ENCODE measurements at places on chromosomes 3 and 15.

DNA sequence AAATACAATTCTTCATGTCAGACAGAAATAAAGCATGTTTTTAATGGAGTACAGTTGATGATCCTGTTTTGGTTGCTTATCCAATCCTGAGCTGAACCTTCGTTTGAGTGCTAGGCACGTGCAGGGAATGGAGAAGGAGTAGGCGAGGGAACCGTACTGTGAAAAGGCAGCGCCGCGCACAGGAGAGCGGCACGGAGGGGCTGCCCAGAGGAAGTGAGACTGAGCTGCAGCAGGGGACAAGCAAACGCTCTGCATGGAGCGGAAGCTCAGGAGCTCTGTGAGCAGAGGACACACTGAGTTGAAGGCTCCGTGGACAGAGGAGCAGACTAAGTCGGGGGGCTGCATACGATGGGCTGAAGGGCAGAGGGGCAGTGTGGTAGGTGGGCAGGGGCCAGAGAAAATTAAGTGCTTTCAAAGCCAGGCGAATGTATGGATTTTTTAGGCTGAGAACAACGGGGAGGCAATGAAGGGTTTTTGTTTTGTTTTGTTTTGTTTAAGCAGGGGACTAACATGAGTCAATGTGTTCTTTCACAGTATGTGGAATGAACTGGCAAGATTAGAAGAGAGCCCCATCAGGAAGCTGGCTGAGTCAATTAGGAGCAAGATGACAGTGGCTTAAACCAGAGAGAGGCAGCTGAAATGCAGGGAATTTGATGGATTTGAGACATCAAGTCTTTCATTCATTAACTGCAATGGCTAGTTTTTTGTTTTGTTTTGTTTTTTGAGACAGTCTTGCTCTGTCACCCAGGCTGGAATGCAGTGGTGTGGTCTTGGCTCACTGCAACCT is 23.8 kb upstream of the TM2D3 start:
- peak; percentile 27 for DNase-seq

- DNase-seq, result no peak
Measured at GRCh38 chr15:25333049-25333448, 105.8 kb downstream of the UBE3A start.

DNA sequence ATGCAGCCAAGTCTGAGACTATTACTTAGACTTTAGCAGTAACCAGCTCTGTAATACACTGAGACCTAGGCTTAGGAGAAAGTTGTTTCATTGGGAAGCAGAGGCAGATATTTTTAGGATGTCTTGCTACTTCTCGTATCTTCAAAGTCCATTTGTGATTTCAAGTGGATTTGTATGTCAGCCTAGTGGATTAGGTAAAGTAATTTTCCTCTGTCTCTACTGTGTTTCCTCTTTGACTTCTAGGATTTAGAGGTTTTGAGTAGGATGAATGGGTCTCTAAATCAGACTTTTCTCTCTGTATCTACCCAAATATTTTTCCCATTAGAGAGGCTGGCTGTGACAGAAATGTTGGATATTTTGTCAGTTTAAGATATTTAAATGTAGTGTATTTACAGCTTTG is 46.8 kb downstream of the OXSR1 start:
- DNase-seq, result no peak

- DNase-seq, result no peak
Measured at GRCh38 chr15:57651445-57651844, 55.1 kb upstream of the POLR2M start.

DNA sequence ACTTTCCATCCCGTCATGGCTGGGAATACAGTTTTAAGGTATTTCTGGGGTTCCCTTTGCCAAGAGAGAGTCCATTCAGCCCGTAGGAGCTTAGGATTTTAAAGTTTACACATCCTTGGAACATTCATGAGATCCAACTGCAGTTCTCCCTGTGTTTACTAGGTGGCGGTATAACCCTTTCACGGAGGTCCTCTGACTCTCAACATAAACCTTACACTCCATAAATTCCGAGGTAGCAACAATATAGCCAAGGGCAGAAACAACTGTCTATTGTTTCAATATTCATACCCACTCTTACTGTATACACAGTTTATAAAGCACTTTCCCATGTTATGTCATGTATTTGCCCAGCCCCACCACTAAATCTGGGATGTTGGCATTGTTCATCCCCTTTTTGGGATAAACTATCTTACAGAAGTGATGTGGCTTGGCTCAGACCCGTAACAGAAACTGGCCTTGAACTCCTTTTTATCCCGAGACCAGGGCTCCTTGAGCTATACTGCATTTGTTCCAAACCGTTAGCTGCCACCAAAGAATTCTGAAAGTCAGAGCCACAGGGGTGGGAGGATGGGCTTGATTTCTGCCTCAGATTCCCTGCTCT is 69.2 kb upstream of the COL6A5 start:
- DNase-seq, result peak; percentile 2

GRCh38 chr15:73928971-73929627 is 2.8 kb downstream of the LOXL1 start:
- DNase-seq, result no peak

GRCh38 chr15:70618929-70619328 is 144.4 kb downstream of the UACA start:
- no peak for DNase-seq

DNA sequence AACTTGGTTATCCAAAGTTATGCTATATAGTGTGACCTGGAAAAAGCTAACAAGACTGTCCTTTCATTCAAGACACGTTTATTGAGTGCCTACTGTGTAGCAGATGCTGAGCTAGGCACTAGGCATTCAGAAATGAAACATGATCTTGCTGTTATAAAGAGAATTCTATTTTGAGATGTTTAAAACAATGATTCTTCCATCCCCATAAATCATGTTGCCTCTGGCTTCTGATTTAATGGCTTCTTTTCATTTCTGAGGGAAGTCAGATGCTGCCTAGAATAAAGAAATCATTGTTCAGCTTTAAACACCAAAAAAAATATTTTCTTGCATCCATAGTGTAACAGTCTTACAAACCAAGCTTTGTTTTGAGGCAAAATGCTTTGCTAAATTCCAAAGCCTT is 620.9 kb upstream of the UBE2E2 start:
- DNase-seq, result no peak

GRCh38 chr3:152021951-152022461 is 148.6 kb downstream of the SUCNR1 start:
- no peak for DNase-seq

GRCh38 chr3:133663569-133664313 is 2.0 kb upstream of the TOPBP1 start:
- no peak for DNase-seq

- DNase-seq, result no peak
Measured at GRCh38 chr3:102415553-102415952, 19.3 kb upstream of the ZPLD1 start.

GRCh38 chr3:11305509-11305908 is 33.3 kb downstream of the ATG7 start:
- DNase-seq, result no peak

DNA sequence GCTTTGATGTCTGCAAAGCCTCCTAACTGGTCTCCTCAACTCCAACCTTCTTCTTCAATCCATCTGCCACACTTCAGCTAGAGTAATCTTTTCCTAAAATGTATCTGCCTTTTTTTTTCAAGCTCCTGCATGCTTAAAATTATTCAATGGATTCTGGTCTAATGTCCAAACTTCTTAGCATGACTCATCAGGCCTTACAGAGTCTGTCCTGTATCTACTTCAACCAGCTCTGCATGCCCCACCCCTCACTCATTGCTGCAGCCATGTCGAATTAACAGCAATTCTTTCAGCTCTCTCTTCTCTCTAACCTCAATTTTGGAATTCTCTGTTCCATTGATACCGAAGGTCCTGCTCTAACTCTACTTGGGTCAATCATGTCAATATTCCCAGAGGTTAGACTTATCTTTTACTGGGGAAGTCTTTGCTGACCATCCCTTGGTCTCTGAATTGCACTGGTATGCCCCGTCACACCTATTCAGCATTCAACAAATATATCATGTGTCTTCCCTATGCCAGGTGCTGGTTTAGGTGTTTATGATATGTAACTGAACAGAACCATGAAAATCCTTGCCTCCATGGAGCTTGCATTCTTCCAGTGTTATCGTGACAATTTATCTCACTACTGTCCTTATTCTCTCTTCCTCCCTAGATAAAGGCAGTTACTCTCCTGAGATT is 88.5 kb upstream of the NANOGP8 start:
- DNase-seq, result no peak

DNA sequence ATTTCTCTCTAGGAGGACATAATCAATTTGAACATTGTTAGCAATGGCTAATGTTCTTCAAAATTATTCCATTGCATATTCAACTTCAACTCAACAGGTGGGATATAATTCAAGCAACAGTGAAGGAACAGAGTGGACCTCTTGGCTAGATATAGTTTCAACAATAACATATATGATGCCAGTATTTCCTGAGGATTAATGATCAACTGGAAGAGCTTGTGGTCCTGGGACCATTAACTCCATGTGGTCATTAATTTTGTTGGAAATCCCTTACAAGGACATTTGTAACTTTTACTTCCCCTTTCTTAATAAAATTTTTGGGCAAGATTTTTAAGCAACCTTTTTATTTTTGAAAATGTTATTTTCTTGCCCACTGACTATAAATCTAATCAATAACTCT is 54.3 kb upstream of the ROBO2 start:
- DNase-seq, result no peak

- no peak for DNase-seq
Measured at GRCh38 chr3:184568924-184569829, 7.6 kb downstream of the EPHB3 start.

- DNase-seq, result no peak
Measured at GRCh38 chr3:5343459-5343858, 156.0 kb downstream of the EDEM1 start.

DNA sequence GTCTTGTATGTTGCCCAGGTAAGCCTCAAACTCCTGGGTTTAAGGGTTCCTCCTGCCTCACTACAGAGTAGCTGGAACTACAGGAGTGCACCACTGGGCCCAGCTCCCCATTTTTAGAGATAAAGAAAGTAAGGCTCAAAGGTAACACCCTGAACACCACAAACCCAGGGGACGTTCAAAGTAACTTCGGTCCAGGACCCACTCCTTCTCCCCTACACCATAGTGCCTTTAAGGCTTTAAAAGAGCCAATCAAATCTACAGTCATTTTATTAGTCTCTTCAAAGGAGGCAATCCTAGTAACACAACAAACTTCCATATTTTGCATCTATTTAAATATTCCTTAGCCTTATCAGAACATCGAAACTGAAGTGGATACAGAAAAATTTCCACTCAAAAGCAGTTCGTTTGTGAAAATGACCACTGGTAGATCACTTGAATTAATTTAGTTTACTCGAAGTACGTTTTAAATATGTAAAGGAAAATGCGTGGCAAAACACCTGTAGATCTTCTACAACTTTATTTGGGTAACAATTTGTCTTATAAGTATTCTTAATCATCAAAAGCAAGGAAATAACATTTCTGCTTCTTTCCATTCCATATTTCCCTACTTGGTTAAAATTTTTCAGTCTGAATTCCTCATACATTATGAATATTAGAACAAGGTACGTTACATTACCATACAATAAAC is 1.8 kb downstream of the STAG1 start:
- DNase-seq, result no peak

- DNase-seq, result no peak
Measured at GRCh38 chr3:54641226-54642014, 286.4 kb downstream of the LRTM1 start.

DNA sequence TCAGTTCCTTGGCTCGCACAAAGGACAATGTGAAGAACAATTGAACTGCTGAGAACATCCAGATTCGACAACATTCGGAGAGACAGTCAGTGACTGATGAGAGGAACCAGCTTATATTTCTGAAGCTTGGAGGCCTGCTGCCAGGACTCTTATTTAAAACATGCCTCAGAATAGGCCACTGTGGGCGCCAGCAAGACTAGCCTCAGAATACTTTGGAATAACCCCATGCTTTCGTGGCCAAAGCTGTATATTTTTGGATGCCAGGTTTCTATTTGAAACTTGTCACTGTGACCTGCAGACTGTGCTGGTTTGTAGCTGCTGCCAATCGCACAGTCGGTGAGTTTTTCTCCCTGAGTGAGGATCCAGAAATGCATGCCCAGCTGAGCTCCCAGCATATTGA is 129.9 kb upstream of the UBE3A start:
- DNase-seq, result no peak

DNA sequence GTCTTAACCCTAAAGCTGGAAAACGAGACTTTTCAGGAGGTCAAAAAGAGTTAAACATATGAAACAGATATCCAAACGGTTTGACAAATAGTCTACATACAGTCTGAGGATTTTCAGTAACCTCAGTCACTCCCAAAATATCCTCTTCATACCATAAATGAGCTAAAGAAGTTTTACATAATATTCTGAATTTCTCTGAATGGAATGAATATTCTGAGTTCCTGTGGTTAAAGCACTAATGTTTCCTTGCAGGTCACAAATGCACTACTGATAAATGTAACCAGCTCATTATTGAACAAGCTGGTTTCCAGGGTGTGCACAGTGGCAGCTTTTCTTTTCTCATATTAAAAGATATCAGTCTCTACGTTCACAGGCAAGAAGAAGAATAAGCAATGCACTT is 137.4 kb upstream of the POU1F1 start:
- DNase-seq, result no peak

DNA sequence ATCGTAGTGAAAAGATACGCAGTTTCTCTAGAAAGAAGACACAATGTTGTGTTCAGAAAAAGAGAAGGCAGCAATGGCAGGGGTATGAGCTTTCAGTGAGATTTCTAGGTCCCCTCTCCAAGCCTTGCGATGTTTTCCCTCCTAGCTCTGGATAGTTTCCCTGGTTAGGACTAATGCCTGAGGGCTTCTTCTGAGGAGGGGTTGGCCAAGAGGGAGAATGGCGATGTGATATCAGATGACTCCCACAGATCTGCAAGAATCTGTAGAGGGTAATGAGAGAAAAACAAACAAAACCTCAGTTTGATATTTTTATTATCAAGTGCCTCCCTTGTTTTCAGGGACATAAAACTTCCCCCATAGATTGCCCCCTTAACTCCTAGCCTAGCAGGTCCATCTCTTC is 4.1 kb upstream of the CLDN1 start:
- DNase-seq, result no peak

DNA sequence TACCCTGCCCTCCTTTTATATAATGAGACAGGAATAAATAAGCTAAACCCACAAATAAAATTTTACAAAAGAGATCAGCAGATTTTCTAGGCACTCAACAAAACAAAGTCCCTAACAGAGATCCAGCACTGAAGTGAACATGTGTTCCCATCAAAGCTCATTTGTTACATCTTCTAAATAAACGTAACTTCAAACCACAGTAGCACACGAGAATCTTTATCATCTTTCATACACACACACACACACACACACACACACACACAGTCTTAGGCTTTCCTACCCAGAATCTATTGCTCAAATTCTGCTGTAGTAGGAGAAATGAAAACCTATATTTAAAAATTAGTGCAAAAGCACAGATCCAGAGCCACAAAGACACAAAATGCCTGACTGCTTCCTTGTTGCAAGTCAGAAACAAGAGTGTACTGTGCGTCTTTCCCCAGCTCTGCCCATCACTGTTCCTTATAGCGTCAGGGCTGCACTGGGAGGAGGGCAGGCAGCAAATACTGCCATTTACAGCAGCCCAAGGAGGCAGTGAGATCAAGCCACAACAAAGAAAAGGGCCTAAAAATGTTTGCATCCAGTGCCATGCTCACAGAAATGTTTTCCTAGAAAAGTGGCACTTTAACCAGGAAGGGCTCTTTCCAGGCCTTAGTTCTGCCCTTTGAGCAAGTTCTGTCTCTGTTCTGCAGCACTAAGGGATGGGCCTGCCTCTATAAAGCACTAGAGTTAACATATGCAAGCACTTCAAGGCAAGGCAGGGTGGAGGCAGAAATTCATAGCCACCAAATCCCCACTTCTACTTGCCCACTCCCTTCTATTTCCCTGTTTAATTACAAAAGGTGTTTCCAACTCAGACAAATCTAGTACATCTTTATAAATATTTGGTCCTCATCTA is 6.0 kb downstream of the IP6K1 start:
- no peak for DNase-seq

Data from GM12864 (cell line).